ENCODE measurements at places on chromosomes 1 and 21.
A peak's percentile ranks its signal among the peaks of the same experiment; 100 is the strongest.

DNA sequence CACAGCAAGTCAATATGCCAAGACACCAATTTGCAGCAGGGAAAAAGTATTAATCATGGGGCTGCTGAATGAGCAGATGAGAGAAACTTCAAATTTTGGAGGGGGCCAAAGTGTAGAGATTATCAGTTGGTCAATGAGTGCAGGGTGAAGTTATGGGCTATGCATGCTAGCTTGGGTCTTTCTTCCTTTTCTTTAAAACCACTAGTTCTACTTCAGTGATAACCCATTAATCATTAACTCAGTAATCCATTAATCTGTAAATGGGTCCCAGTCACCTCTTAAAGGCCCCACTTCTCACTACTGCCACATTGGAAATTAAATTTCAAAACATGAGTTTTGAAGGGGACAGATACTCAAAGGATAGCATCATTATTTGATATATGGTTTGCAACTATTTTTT lies 688.6 kb upstream of the ADGRL4 start:
- DNase-seq = no peak

DNA sequence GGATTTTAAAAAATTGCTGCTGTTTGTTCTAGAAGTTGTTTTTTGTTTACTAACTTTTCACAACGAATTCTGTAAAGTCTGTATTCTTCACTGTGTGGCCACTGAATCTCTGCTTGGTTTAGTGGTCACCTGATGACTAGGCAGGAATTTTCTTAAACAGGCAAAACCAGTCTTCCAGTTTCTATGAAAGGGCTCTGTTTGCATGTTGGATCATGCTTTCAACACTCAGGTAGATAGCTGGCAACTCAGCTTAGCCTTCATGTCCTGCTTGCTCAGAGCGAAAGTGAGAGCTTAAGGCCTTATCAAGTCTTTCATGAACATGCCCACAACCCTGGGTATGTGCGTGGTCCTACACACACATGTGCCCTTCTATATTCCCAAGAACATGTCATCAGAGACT lies 52.4 kb upstream of the CCDC190 start:
- no peak for DNase-seq

DNA sequence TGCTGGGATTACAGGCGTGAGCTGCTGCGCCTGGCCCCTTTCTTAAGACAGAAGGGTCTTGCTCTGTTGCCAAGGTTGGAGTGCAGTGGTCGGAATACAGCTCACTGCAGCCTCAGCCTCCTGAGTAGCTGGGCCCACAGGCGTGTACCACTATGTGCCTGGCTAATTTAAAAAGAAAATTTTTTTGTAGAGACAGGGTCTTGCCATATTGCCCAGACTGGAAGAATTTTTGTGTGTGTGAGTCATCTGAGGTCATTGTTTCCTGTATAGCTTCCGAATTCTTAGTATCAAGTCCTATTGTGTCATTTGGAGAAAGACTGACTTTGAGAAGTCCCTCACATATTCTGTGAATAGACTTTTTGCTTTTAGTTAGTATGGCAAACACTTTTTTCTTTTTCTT lies 4.7 kb downstream of the SZRD1 start:
- peak; percentile 3 for DNase-seq

- DNase-seq = no peak
Observed at GRCh38 chr1:237045278-237046016, 3.5 kb downstream of the RYR2 start.

GRCh38 chr1:29550119-29550841 lies 314.0 kb downstream of the PTPRU start:
- no peak for DNase-seq

DNA sequence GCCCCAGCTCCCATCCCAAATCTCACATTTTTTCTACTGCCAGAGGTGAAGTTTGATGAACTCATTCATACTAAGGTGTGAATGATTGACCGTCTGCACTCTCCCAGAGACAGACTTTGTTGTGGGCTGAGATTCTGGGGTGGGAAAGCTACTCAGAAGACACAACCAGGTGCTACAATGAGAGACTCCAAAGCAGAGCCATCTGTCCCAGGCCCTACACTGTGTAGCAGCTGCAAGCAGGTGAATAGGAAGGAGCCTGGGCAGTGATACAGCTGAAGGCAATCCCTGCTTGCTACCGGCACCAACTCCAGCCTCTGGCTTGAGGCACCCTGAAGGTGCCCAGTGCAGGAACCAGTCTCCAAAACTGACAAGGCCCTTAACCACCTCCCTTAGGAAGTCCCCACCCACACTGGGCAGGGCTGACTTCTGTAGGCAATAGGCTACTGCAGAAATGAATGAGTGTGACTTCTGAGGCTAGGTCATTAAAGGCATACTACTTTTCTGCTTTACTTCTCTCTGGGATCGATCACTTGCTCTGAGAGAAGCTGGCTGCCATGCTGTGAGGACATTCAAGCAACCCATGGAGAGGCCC lies 79.7 kb upstream of the RUNX3 start:
- DNase-seq = no peak

DNA sequence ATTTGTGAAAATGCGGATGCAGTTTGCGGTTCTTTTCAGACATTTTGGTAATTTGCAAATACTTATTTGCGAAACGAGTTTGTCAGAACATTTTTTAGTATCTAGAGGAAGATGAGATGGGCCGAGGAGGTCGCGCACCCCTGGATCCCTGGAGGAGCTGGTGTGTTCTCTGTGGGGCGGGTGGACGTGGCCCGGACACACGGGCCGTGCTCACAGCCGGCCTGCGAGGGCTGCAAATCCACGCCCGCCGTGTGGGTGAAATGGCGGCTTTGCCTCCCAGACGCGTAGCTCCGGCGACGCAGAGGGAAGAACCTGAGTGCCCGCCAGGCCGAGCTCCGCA lies 9.3 kb upstream of the TTLL10 start:
- DNase-seq = no peak

- no peak for DNase-seq
Observed at GRCh38 chr21:42012344-42012743, 2.2 kb upstream of the ZBTB21 start.

GRCh38 chr1:155009221-155009711 lies 6.7 kb downstream of the ZBTB7B start:
- no peak for DNase-seq
